ENCODE measurements at places on chromosomes 2 and 18.

- no peak for DNase-seq
These were observed 4.6 kb downstream of the SPATS2L start for GRCh38 chr2:200311139-200311538.

- no peak for DNase-seq
These were observed 50.6 kb downstream of the TTC32 start for GRCh38 chr2:19851116-19851695.

DNA sequence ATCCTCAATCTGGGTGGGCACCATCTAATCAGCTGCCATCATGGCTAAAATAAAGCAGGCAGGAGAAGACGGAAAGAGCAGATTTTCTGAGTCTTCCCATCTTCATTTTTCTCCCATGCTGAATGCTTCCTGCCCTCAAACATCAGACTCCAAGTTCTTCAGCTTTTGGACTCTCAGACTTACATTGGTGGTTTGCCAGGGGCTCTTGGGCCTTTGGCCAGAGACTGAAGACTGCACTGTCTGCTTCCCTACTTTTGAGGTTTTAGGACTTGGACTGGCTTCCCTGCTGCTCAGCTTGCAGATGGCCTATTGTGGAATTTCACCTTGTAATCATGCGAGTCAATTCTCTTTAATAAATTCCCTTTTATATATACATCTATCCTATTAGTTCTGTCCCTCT lies 36.6 kb downstream of the DIPK1C start:
- no peak for DNase-seq

DNA sequence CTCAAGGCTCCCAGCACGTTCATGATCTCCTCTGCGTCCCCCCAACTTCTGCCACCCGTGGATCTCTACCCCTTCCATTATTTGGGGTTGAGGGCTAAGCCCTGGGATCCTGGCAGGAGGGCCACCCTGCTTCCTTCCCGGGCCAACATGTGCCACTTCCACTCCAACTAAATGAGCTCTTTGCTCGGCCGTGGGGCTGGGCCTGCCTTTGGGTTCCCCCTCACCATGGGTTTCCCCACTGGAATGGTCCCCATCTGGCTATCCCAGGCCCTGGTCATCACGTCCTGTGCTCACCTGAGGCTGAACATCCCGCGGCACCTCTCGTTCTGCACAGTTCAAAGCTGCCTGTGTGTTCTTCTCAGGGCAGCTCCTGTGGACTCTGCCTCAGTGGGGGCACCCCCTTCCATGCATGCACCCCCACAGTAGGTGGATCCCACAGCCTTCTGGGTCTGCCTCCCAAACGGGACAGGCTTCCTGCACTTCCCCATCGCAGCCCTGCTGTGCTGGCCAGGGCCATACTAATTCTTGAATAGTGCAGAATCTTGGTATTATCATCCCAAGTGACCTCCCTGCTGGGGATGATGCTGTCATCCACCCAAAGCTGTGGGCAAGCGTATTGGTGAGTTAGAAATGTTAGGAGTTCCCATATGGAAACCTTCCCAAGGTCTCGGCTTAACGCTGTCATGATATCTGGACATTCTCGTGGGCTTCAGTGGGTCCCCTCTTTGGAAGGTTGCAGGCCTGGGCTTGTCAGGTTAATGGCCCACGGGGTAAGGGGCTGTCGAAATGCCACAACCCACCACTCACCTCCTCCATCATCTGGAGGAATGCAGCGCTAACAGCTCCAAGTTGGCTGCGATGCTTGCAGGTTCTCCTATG lies 150.5 kb upstream of the TWIST2 start:
- no peak for DNase-seq

- DNase-seq, result no peak
These were observed 2.2 kb downstream of the GAD1 start for GRCh38 chr2:170818752-170819470.

- DNase-seq, result no peak
These were observed 25.5 kb upstream of the TEX44 start for GRCh38 chr2:231567159-231567558.

DNA sequence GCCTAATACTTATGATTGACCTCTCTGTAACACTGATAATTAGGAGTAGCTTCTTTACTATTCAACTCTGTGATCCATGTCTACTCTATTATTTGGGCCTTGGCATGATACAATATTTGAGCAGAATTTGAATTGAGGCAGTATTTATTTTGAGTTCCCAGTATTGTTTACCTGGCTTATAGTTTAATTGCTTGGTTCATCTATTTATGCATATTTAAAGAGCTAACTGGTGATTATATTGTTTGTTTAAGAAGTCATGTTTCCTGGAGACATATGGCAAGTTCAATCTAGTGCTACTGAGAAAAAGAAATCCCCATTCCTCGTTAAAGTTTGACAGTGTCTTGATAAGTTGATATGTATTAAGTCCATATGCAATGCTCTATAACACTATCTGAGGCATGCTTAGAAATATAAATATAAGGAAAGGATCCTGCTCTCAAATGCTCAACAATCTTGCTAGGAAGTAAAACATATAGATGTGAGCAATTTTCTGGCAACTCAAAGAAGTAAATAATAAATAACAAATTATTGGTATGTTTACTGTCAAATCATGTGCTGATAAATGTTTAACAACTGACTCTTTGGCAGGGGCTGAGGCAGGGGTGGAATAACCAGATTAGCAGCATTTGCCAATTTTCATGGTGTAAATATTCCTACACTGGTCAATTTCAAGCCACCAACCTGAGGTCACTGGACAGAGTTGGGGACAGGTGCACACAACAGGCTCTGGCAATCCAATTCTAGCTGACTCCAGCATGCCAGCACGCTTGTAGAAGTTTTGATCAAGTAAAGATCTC lies 430.2 kb upstream of the PIK3C3 start:
- DNase-seq, result no peak

DNA sequence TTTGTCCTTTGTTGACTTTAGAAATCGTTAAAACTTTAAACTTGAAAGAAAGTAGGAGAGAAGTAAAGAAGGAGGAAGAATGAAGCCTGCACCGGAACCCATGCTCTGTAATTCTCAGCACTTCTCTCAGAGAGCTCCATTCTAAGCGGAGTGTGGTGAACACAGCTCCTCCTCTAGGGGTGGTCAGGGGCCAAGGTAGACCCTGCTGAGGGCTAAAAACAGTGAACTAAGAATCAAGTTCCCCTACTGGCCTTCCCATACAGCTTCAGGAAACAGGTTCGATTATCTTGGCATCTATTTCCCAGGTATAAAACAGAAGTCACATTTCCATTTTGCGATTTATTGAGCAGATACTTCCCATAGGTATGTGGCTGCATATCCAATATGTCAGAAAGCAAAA lies 92.7 kb upstream of the ASAP2 start:
- DNase-seq, result no peak

GRCh38 chr2:53407363-53408080 lies 360.1 kb upstream of the CHAC2 start:
- no peak for DNase-seq

GRCh38 chr2:89833780-89834117 lies 1142.3 kb downstream of the RPIA start:
- DNase-seq, result no peak

DNA sequence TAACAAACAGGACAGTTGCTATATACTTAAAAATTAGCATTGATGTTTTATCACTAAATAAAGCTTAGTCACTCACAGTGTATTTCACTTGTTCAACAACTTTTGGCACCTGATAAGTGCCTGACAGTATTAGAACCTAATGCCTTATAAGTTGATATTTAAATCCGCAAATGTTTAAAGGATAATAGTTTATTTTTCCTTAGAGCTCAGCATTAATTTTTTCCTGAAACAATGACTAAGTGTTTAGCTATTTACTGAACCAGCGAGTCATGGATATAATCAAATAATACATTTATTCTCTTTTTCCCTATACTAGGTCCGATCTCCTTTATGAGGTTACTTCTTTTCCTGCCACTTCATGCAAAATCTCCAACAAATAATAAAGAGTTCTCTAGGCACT lies 146.0 kb upstream of the PGAP1 start:
- DNase-seq, result no peak

DNA sequence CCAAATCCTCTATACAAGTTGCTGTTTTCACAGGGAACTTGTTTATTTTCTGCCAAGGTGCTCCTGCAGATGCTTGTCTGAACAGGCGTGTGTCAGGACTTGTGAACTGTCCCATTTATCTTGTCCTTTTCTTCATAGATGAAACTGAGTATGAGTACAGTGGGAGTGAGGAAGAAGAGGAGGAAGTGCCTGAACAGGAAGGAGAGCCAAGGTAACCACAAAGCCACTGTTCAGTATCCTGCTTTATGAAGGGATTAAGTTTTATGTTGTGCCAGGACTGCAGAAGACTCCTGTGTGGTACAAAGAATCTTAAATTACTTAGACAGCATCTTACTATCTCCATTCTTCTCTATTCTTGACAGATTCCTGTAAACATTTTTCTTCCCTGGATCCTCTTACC lies 145.0 kb downstream of the MAP4K4 start:
- DNase-seq, result no peak

- DNase-seq, result no peak
These were observed 33.0 kb upstream of the DLX1 start for GRCh38 chr2:172052000-172052983.

DNA sequence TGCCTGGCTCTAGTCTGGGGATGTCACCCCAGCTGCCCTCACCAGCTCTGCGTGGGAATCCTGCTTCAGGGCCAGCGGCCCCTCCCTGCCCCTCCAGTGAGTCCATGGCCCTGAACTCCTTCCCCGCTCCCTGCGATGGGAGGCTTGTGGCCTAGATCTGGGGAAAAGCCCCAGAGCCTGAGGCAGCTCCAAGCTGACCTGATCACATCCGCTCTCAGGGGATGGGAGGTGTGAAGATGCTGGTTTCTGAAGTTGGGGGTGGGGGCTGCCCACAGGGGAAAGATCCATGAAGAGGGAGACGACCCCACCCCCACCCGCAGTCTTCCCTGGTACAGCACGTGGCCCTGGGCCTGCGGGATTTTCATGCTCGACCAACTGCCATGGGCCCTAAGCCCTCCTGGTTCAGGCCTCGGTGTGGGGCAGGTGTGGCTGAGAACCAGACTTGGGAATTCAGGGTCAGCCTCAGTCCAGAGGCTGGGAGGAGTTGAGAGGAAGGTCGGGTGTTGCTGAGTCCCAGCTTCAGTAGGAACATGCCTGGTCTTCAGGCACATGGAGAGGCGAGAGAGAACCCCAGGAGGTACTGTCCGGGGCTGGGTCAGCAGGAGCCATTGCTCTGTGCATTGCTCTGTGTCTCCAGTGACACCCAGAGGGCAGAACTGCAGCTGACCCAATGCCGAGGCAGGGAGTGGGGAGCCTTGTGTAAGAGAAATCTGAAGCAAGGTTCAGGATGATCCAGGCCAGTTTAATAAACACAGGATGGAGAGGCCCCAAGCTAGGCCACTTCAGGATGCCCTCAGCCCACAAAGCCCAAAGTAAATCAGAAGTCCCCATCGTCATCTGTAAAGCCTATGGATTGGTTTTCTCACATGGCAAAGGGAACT lies 115.1 kb downstream of the CAPN13 start:
- DNase-seq, result no peak

- no peak for DNase-seq
These were observed 11.3 kb downstream of the SLC14A2 start for GRCh38 chr18:45626330-45627203.

DNA sequence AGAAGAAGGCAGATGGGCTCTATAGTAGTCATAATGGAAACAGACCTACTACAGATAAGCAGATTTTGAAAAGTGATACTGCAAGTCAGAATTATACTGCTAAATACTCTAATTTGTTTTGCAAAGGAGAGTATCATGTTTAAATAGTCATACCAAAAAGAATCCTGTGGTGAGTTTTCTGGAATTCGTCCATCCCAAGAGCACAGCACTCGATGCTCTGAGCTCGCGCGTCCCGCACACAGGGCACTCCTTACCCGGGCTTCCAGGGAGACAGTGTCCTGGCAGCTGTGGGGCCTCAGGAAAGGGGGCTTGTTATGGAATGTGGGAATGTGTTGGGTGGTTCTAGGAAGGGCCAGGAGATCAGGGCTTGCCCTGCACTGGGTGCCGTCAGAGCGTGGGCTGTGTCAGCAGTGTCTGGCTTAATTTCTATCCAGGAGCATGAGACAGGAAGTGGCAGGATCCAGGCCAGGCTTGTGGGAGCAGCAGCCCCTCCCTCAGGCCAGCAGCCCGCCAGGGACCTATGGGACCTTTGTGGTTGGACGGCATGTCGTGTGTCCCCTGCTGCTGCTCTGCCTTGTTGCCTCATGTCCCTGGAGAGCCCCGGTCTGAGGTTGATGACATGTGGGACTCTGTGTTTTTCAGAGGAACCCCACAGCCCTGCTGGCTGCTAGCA lies 193.2 kb upstream of the TPO start:
- no peak for DNase-seq

DNA sequence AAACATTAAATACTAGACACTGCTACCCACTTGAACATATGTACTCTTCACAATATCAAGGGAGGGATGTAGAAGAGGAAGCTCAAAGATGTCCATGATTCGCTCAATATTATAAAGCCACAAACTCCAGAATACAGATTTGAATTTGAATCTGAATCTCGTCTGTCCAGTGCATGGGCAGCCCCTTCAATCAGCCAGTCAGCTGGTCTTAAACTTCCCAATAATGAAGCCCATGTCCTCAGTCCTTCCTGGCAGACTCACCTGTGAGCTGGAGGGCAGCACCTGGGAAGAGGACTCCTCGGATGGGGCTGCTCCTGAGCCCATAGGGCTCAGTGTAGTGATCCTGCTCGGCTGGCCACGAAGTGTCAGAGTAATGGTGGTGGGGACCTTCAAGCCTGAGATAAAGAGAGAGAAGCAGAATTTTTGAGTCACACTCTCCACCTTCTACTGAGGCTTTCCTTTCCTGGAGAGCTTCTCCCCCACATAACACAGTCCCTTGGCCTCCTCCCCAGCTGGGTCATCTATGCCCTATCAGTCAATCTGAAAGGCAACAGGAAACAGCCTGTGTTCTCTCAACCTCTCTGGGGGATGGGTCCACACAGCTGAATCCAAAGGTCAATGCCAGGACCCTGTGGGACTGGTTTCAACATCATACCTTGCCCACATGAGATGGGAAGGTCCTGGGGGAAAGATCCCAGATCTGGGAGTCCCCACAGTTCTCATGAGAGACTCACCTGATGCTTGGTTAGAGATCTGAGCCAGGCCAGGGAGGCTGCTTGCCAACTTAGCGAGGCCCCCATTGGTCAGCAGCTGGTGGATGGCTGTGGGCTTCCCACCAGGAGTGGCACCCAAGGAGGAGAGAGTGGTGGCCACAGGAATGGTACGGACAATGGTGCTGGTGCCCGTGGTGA lies 36.5 kb downstream of the KANSL3 start:
- no peak for DNase-seq

DNA sequence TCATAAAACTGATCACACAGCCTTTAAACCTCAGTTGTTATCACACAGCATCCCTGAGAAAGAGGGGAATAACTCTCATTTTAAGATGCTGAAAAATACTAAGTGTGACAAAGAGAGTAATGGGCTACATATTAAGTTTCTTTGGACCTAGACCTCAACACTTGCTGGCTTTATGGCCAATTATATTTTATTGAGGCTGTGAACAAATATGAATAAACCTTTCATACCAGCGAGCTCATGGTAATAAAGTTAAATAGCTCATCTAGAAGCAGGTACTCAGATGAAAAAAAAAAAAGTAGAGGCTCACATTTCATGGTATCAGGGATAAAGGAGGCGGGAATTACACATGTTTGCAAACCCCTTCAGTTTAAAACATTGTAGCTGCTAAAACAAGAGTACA lies 75.7 kb downstream of the DOCK10 start:
- no peak for DNase-seq

GRCh38 chr2:127293386-127293747 lies 577 bp downstream of the ERCC3 start:
- DNase-seq, result no peak

GRCh38 chr2:6254441-6254840 lies 562.3 kb downstream of the SOX11 start:
- DNase-seq, result no peak
